ENCODE measurements at places on chromosomes 7 and 10. TPM values are rescaled to one million over a fixed set of nuclear protein-coding genes. Genes with fewer than 3 reads are reported as not detected.
A peak's percentile ranks its signal among the peaks of the same experiment; 100 is the strongest.

GRCh38 chr7:131302876-131303707 lies 24.6 kb upstream of the MKLN1 start:
- no peak overlapping the region for H3K27ac ChIP-seq
- no peaks in the 10 kb centered on the region for H3K27me3 ChIP-seq
- no peak overlapping the region for H3K4me3 ChIP-seq
- no peaks in the 10 kb centered on the region for H3K36me3 ChIP-seq

DNA sequence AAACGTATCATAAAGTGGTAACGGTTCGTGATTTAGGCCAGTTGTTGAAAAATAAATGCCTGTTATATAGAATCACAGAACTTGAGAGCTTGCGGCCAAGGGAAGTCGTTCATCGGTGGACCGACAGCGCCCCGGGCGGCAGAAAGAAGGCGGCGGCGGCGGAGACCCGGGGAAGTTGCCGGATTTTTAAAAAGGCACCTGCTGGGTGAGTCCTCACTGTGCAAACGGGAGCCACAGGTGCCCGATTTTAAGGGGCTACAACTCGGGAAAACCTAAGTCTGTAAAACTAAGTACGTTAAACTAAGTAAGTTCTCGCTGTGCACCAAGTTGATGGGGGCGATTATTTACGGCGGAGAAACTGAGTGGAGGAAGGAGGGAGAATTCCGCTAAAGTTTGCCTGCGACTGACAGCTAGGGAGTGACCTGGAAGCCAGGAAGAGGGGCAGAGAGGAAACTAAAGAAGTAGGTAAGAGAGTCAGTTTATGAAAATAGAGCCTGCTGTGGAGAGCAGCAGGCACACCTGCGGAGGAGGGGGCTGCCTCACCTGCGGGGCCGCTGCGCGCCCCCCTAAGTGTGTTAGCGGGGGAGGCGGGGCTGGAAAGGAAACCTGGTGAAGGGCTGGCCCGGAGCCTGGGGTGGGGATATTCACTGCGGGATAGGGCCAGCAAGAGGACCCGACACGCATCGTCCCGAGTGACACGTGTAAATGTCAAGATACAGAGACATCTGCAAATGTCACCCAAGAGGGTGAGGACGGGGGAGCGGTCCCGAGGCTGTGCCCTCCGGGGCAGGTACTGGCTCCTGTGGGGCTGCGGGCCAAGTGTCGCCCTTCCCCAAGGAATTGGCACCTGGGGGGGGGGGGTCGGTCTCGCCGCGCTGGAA lies 996 bp downstream of the ADAM12 start:
- no peak overlapping the region for H3K27ac ChIP-seq
- no peak for DNase-seq
- no peaks in the 10 kb centered on the region for H3K36me3 ChIP-seq
- peaks cover 9% of the 10 kb centered on the region for H3K4me1 ChIP-seq
- H3K4me3 ChIP-seq = peak overlapping the region; percentile 33
- no peaks in the 10 kb centered on the region for H3K27me3 ChIP-seq

DNA sequence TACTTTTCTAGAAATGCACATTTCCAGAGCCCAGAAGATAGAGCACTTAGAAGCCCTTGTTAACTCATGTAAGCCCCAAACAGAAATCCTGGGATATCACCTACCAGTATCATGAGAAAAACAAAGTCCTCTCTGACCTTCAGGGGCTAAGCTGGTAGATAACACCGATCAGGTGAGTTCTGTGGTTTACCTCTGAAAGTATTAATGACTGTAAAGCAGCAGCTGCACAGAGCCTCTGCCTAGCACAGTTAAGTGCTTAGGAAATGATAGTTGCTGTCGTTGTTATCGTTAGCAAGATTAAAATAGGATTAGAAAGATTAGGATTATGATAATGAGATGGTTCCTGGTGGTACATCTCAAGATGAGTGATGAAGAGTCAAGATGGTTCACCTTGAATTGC lies 64.9 kb downstream of the PLXNA4 start:
- no peaks in the 10 kb centered on the region for H3K4me1 ChIP-seq
- no peak overlapping the region for H3K4me3 ChIP-seq
- H3K27ac ChIP-seq = no peak overlapping the region
- no peak for DNase-seq
- H3K27me3 ChIP-seq = peaks cover 5% of the 10 kb centered on the region
- no peaks in the 10 kb centered on the region for H3K36me3 ChIP-seq

- H3K4me3 ChIP-seq = no peak overlapping the region
- no peaks in the 10 kb centered on the region for H3K27me3 ChIP-seq
- H3K27ac ChIP-seq = no peak overlapping the region
- DNase-seq = no peak
- no peaks in the 10 kb centered on the region for H3K36me3 ChIP-seq
Observed at GRCh38 chr7:137965942-137966640, 35.8 kb downstream of the CREB3L2 start.

- H3K27ac ChIP-seq = no peak overlapping the region
- no peaks in the 10 kb centered on the region for H3K36me3 ChIP-seq
- H3K4me3 ChIP-seq = no peak overlapping the region
- no peak for DNase-seq
- H3K4me1 ChIP-seq = no peaks in the 10 kb centered on the region
Observed at GRCh38 chr10:129744134-129745111, 219.7 kb downstream of the EBF3 start.

GRCh38 chr7:901388-902154 lies 25.2 kb downstream of the GET4 start:
- H3K36me3 ChIP-seq = no peaks in the 10 kb centered on the region
- H3K27ac ChIP-seq = no peak overlapping the region
- DNase-seq = no peak
- no peaks in the 10 kb centered on the region for H3K27me3 ChIP-seq

- H3K27ac ChIP-seq = no peak overlapping the region
- no peaks in the 10 kb centered on the region for H3K4me1 ChIP-seq
- no peaks in the 10 kb centered on the region for H3K27me3 ChIP-seq
- DNase-seq = no peak
Observed at GRCh38 chr10:28253169-28253785, 49.6 kb downstream of the MPP7 start.

GRCh38 chr10:13938950-13939349 lies 352.2 kb downstream of the PRPF18 start:
- no peak overlapping the region for H3K27ac ChIP-seq
- no peaks in the 10 kb centered on the region for H3K4me1 ChIP-seq
- no peak overlapping the region for H3K4me3 ChIP-seq
- H3K36me3 ChIP-seq = no peaks in the 10 kb centered on the region
- H3K27me3 ChIP-seq = no peaks in the 10 kb centered on the region

DNA sequence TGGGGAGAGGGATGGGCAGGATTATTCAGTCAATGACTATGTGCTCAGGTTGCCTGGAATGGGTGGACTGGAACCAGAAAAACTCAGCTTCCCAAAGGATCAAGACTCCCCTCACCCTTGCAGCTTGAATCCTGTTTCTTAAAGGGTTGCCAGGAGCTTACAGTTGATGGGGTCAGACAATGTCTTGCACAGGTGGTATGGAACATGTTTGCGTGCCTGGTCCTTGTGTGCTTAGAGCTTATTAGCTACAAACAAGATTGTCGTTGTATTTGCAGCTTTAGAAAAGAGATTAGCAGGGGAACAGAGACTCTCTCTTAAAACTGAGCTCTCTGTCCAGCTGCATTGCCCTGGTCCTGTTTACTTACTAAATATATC lies 56.9 kb downstream of the PRR15 start:
- H3K27ac ChIP-seq = no peak overlapping the region
- H3K4me3 ChIP-seq = no peak overlapping the region
- H3K36me3 ChIP-seq = no peaks in the 10 kb centered on the region
- H3K4me1 ChIP-seq = 0 out of 2 replicates have a peak, but pooled peaks cover 6% of the 10 kb centered on the region
- no peak for DNase-seq
- no peaks in the 10 kb centered on the region for H3K27me3 ChIP-seq

GRCh38 chr10:47418321-47418720 lies 34.2 kb upstream of the ZNF488 start:
- no peaks in the 10 kb centered on the region for H3K36me3 ChIP-seq
- H3K4me1 ChIP-seq = peaks cover 7% of the 10 kb centered on the region
- H3K27ac ChIP-seq = no peak overlapping the region
- DNase-seq = no peak
- no peak overlapping the region for H3K4me3 ChIP-seq
- H3K27me3 ChIP-seq = no peaks in the 10 kb centered on the region

- H3K27ac ChIP-seq = no peak overlapping the region
- H3K27me3 ChIP-seq = no peaks in the 10 kb centered on the region
- DNase-seq = no peak
- H3K4me3 ChIP-seq = no peak overlapping the region
Observed at GRCh38 chr7:84104826-84105225, 89.8 kb downstream of the SEMA3A start.

DNA sequence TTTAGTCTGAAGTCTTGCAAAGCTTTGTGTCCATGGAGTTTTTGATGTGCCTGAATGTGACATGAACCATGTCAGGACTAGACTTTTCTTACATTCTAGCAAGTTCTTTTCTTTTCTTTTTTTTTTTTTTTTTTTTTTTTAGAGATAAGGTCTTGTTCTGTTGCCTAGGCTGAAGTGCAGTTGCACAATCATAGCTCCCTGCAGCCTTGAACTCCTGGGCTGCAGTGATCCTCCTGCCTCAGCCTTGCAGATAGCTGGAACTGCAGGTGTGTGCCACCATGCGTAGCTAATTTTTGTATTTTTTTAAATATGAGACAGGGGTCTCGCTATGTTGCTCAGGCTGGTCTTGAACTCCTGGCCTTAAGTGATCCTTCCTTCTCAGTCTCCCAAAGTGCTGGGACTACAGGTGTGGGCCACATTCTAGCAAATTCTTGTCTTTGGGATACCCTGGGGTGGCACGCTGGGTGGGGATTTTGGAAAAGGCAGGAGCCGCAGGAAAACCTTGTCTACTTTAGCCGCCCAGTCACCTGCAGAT lies 152.8 kb downstream of the SVIL start:
- no peaks in the 10 kb centered on the region for H3K36me3 ChIP-seq
- no peak overlapping the region for H3K27ac ChIP-seq
- DNase-seq = no peak
- H3K4me1 ChIP-seq = no peaks in the 10 kb centered on the region
- no peaks in the 10 kb centered on the region for H3K27me3 ChIP-seq
- H3K4me3 ChIP-seq = no peak overlapping the region

DNA sequence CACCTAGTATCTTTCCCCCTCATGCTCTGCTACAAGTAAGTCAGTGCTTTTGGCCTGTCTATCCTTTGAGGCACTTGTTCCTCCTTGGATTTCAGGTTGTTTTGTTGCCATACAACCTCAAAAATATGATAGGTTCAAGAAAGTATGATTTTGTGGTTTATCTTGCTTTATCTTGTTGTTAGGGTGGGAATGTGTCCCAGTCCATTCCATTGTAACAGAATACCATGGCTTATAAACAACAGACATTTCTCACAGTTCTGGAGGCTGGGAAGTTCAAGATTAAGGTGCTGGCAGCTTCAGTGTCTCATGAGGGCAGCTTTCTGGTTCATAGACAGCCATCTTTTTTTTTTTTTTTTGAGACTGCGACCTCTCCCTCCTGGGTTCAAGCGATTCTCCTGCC lies 72.1 kb downstream of the TMEM270 start:
- no peak for DNase-seq
- no peak overlapping the region for H3K4me3 ChIP-seq
- no peak overlapping the region for H3K27ac ChIP-seq
- no peaks in the 10 kb centered on the region for H3K27me3 ChIP-seq

- H3K36me3 ChIP-seq = no peaks in the 10 kb centered on the region
- peaks cover 49% of the 10 kb centered on the region for H3K4me1 ChIP-seq
- no peak for DNase-seq
- H3K27ac ChIP-seq = peak overlapping the region; percentile 54
- no peak overlapping the region for H3K4me3 ChIP-seq
- H3K27me3 ChIP-seq = no peaks in the 10 kb centered on the region
Observed at GRCh38 chr7:139721417-139721816, 56.4 kb downstream of the HIPK2 start.

GRCh38 chr10:46040004-46040403 lies 6.1 kb downstream of the MSMB start:
- H3K4me1 ChIP-seq = no peaks in the 10 kb centered on the region
- no peaks in the 10 kb centered on the region for H3K36me3 ChIP-seq
- H3K27me3 ChIP-seq = peaks cover 5% of the 10 kb centered on the region
- no peak overlapping the region for H3K4me3 ChIP-seq

DNA sequence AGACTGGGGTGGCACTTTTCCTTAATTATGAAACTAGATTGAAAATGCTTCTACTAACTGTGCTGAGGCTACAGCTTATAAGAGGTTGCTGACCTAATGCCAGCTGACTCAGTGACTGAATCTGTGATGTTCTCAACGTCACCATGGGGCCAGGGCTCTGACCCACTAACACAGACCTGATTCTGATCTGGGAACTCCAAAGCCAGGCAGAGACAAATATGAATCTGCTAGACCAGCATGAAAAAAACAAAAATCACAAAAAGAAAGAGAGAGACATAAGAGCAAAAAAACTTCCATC lies 16.1 kb downstream of the USP6NL start:
- H3K27ac ChIP-seq = no peak overlapping the region
- no peaks in the 10 kb centered on the region for H3K36me3 ChIP-seq
- no peak for DNase-seq
- H3K27me3 ChIP-seq = no peaks in the 10 kb centered on the region
- H3K4me1 ChIP-seq = no peaks in the 10 kb centered on the region
- H3K4me3 ChIP-seq = no peak overlapping the region

Gene DKK1
- total RNA-seq = 563 TPM

Gene SCIN
- 5.6 TPM for total RNA-seq

Gene SOSTDC1
- total RNA-seq = not detected

Gene CPXM2
- not detected for total RNA-seq

Gene EPHB6
- 0.54 TPM for total RNA-seq

Gene FAM25C
- not detected for total RNA-seq

Gene FAM20C
- 62.4 TPM for total RNA-seq

Gene MEOX2
- total RNA-seq = not detected

Gene UCN3
- not detected for total RNA-seq
